ENCODE measurements at places on chromosomes 11 and 22.

DNA sequence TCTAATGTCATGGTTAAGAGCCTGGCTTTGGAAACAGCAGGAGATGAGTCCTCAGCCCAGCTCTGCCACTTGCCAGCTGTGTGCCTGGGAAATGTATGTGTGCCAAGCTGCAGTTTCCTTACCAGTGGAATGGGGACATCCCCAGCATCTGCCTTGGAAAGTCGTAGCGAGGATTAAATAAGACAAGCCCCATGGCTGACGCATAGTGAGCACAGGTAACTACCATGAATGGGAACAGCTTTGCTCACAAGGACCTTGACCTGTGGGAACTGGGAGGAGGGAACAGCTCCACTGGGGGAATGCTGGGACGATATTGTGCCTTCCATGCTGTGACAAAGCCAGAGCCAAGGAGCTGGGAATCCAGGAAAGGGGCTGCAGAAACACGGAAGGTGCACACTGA lies 2.6 kb upstream of the DSCAML1 start:
- no peak for DNase-seq

DNA sequence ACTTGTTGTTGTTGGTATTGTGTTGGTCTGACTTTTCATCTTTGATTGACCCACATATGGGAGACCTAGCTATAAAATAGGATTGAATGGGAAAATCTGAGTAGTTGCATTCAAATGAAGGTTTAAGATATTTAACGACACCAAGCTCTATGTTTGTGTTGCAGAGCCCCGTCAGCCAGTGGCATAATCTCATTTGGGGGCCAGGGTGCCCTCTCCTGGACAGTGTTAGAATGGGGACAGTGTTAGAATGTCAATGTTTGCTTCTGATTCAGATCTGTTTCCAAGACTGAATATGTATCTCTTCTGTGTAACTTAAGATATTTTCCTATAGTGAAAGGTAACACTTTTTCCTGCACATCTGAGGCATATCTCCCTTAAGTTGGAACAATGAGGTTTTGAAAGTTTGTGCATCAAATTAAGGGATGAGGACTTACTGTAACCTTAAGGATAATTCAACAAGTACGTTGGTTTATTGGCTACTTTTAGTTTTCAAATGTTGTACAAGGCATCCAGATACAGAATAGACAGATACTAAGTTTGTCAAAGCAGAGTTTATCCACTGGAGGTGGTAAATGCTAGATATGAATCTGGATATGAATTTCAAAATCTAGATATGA lies 5.3 kb upstream of the OR52M1 start:
- DNase-seq, result no peak

- DNase-seq, result no peak
Measured at GRCh38 chr11:73566977-73567755, 30.7 kb downstream of the FAM168A start.

- no peak for DNase-seq
Measured at GRCh38 chr22:43482318-43482625, 70.5 kb downstream of the MPPED1 start.

DNA sequence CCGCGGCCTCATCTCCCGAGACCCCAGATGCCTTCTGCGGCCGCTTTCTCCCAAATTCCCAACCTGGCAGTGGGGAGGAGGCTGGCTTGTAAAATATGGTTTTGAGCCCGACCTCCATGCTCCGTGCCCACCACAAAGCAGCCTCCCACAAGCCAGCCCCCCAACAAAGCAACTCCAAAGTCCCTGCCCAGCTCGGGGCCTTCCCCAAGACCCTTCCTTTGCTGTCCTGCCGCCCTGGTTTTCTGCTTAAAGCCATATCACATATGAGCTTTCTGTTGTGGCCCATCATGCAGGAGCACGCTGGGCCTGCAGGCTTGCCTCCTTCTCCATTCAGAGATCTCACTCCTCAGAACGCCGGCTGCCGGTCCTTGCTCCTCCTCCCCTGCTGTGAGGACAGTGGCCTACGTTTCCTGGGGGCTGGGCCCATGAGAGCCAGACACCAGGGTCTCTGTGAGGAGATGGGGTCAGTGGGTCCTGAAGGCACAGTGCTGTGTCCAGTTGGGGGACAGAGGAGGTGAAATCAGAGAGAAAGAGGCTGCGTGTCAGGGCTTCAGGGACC lies 680.0 kb downstream of the BRD1 start:
- no peak for DNase-seq

DNA sequence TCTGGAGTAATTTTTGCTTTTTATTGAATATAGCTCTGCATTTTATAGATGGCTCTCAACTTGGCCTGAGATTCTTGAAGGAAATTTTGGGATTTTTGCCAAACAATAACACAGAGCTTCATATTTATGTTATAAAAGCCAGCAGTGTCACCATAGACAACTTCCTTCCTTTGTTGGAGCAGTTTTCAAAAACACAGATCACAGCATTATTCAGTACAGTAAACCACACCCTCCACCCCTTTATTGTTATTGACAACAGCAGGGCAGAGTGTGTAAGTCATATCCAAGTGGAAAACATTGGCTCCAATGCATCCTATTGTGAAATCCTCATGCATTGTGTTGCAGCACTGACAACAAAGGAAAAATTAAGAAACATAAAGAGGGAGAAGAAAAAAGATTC lies 62.6 kb upstream of the PRSS23 start:
- DNase-seq, result no peak

DNA sequence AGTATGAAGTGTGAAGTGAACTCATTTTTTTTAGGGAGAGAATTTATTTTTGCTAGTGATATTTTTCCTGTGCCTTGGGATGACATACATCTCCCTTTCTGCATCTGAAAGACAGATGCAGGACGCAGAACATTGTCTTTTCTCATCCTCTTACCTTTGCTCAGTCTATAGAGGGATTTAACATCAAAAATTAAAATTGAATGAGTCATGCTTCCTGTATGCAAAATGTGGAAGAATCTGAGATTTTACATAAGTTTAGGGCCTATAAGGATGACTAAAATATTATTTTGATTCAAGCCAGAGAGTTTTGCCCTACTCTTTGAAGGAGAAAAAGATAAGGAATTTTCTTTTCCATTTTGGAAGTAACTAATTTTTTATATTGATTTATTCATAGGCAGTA lies 27.3 kb downstream of the XRCC6 start:
- no peak for DNase-seq

- no peak for DNase-seq
Measured at GRCh38 chr11:43359422-43359818, 700 bp downstream of the TTC17 start.

DNA sequence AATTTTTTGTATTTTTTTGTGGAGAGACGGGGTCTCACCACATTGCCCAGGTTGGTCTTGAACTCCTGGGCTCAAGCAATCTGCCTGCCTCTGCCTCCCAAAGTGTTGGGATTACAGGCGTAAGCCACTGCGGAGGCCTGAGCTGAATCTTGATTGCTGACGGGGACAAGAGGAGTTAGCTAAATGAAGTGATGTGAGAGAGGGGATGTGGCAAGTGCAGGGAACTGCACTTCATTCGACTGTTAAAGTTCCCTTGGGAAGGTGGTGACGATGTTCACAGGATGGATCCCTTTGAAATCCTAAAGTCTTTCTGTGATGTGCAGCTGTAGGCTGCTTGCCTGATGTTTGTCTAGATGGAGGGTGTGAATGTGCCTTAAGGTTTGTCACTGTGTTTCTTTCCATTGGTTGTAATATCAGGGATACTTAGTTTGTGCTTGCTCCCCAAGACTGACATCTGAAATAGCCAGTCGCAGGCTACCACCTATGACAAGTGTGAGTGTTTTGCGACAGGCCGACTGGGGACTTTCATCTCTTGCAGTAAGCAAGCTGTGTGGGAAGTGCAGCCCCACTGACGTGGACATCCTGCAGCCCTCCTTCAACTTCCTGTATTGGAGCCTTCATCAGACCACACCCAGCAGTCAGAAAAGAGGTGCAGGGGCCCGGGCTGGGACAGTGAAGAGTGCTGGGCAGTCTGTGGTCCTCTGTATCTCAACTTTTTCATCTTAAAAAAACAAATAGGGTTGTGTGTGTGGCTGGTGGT lies 19.6 kb upstream of the CCDC134 start:
- peak; percentile 79 for DNase-seq

- DNase-seq, result no peak
Measured at GRCh38 chr11:102177974-102178631, 67.9 kb downstream of the YAP1 start.

Data from GM06990 (cell line).